ENCODE measurements at places on chromosomes 16 and 17.

- no peak for DNase-seq
Measured at GRCh38 chr17:65994679-65995078, 197.3 kb downstream of the CEP112 start.

DNA sequence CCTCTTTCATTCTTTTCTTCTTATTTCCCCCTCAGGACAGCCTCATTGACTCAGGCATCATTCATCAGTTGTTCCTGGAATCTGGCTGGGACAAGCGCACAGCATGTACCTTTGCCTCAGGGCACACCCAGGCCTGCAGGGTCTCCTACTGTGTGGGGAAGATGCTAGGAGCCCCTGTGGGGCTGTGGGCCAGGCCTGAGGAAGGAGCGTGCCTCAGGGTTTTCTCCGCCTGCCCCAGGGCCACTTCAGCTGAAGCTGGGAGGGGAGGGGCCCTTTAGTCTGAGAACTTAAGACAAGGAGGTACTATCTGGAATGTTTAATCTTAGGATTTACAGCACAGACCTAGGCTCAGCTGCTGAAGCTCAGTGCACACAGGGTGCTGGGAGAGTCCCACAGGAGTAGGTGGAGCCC lies 7.9 kb downstream of the ELMO3 start:
- no peak for DNase-seq

- DNase-seq = no peak
Measured at GRCh38 chr17:63997341-63998048, 656 bp upstream of the PRR29 start.

GRCh38 chr16:82660966-82661365 lies 34.2 kb downstream of the CDH13 start:
- no peak for DNase-seq

DNA sequence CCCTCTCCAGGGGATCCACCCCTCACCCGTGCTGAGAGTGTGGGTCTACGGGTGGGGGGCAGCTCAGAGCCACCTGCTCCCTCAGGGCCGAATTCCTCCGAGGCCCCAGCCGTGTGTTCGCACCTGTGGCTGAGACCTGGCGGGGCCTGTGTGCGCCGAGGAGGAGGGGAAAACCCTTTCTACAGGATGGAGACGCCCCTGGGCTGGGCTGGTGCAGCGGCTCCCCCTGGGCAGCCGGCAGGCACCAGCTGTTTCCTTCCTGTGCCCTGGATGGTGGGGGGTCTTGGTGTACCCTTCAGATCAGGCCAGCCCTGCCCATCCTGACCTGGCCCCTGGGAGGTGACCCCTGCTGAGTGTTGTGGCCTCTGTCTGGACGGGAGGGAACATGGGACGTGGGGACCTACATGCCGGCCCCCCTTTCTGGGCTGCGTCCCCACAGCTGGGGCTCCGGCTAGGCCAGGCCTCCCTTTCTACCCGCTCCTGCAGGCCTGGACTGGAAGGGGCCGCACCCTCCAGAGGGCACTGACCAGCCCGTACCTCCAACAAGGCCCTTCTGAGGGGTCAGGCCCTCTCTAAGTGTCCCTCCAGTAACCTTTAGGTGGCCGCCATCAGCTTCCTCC lies 28.3 kb upstream of the PABPN1L start:
- DNase-seq = no peak

GRCh38 chr16:86925067-86925791 lies 346.9 kb downstream of the FOXL1 start:
- no peak for DNase-seq

DNA sequence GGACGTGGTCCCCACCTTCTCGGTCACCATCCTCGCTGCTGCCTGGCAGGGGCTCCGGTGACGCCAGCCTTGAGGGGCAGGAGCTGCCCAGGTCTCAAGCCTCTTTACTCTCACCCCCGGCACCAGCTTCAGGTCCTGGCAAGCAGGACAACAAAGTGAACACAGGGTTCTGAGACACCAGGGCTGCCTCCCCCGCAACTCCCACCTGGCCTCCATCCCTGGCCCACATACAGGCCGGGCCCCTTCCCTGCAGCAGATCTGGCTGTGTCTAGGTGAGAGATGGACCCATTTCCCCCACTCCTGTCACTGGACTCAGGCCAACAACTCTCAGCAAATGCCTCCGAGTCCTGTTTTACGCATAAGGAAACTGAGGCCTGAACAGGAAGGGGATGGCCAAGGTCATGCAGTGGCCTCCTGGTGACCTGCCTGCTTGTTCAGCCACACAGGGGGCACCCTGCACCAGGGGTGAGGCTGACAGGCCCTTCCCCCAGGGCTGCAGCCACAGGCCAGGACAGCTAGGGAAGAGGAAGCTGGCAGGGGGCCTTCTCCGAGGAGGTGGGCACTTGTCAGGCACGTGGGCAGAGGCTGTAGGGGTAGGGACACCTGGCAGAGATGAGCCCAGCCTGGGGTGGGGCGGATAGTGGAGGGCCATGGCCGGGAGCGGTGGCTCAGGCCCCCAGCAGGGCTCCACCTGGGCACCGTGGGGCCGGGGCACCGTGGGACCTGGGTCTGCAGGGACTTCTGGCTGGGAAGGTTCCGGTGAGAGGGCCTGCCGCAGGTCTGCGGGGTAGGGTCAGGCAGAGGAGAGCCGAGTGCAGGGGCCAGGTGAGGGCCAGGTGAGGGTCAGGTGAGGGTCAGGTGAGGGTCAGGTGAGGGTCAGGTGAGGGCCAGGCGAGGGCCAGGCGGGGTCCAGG lies 46.7 kb upstream of the PVALEF start:
- DNase-seq = no peak

DNA sequence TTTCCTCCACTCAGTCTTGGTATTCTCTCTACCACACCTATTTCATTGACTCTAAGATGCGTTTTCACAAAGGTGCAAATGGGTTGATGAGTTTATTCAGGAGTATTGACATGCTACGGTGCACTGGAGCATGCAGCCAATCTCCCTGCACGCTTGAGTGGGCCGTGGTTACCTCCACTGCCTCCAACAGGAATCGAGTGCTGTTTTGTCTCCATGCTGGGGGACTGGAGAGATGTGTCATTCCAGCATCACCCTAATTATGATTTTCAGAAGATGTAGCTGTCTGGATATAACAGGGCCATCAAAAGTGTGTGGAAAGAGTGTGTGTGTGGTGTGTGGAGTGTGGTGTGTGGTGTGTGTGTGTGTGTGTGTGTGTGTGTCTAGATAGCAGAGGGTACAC lies 351.6 kb upstream of the ZFHX3 start:
- DNase-seq = no peak

GRCh38 chr17:3658784-3659449 lies 9.5 kb downstream of the TAX1BP3 start:
- no peak for DNase-seq

DNA sequence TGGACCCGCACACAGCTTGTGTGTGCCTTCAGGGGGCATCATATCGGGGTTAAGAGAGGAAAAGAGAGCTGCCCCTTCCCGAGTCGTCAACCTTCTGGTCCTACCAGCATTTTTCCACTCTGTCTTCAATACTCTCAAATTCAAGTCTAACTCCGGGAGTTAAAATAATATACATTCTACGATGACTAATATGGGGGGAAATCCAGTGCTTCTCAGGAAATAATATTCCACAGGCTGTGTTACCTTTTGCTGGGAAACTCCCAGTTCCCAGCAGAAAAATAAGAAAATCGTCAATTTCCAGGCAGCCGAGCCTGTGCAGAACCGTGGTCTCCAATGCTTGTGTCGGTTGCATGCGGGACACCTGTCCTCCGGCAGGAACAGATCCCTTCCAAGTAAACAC lies 105.0 kb upstream of the FOXF1 start:
- DNase-seq = no peak

DNA sequence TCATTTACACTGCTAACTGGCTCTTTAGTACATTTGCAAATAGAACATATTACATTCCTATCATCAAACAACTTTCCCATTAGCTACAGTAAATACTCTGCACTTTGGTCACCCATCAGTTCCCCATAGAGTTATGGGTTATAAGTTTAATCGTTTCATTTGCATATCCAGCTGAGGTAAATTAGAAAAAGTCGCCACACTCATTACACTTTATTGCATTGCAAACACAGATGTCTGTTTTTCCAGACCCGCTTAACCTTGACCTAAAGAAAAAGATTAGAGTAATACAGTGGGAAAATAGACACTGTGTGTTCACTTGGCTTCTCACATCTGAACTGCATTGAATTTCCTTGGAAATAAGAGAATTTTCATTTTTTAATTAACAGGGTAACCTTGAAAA lies 213.1 kb upstream of the PSMD7 start:
- no peak for DNase-seq

DNA sequence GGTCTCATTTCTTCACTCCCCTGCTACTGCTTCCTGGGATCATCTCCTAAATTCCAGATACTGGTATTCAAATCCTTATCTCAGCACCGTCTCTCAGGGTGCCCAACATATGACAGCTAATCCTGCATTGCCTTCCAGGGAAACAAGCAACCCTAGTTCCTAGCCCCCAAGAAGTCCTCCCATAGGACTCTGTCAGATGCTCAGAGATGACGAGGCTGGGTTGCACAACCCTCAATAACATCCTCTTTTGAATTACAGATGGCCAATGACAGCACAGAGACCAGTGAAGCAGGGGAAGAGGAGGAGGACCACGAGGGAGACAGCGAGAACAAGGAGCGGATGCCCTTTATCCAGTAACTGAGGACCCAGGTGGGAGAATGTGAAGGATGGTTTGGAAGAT lies 45.0 kb upstream of the CLEC3A start:
- no peak for DNase-seq

GRCh38 chr16:72425571-72426341 lies 253.8 kb upstream of the PMFBP1 start:
- DNase-seq = no peak

- DNase-seq = no peak
Measured at GRCh38 chr17:5861854-5862253, 208.3 kb upstream of the WSCD1 start.

DNA sequence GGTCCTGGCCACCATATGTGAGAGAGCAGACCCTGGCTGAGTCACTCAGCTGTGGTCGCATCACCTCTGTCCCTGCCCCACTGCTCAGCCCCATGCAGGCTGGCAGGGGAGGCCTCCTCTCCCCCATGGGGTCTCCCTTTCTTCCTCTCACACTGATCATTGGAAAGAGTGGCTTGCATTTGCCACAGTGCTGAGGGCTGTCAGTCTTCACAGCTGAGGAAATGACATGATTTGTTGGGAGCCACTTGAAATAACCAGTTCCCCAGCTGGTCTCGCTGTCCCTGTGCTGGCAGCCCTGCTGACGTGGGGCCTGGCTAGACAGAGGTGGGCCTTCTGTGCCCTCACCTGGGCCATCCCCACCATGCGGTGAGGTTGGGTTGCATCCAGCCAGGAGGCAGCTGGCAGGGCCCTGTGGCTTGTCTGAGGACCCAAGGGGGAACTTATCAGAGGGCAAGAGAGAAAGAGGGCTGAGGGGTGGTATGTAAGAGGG lies 30.1 kb upstream of the MED9 start:
- DNase-seq = no peak

DNA sequence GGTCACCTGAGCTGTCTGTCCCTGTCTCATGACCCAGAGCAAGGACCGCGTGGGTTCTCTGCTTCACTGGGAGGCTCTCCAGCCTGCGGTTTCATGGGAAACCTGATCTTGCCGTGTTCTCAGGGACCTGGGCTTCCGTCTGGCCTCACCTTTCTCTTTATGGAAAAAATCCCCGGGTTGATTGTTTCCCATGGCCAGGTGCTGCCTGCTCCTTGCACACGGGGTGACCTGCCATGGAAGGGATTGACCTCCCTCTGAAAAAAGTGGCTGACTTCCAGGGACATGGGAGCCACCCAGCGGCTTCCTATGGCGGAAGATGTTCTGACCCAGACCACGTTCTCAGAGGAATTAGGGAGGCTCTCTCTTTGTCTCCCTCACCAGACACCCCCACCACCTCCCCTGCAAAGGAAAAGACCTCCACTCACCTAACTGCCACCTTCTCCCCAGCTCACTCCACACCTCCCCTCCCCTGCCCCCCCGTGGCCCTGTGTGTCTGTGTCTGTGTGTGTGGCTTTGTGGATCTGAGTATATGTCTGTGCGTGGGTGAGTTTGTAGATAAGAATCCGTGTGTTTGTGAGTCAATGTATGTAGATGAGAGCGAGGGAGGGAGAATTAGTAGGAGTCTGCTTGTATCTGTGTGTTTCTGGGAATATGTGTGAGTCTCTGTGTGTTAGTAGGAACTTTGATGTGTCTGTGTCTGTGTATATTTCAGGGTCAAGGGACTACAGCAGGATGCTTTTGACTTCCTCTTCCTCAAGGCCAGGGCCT lies 154.6 kb downstream of the NTN1 start:
- no peak for DNase-seq

GRCh38 chr17:32445074-32445415 lies 735 bp downstream of the PSMD11 start:
- no peak for DNase-seq

GRCh38 chr16:66786551-66786950 lies 14.8 kb downstream of the TERB1 start:
- DNase-seq = no peak

DNA sequence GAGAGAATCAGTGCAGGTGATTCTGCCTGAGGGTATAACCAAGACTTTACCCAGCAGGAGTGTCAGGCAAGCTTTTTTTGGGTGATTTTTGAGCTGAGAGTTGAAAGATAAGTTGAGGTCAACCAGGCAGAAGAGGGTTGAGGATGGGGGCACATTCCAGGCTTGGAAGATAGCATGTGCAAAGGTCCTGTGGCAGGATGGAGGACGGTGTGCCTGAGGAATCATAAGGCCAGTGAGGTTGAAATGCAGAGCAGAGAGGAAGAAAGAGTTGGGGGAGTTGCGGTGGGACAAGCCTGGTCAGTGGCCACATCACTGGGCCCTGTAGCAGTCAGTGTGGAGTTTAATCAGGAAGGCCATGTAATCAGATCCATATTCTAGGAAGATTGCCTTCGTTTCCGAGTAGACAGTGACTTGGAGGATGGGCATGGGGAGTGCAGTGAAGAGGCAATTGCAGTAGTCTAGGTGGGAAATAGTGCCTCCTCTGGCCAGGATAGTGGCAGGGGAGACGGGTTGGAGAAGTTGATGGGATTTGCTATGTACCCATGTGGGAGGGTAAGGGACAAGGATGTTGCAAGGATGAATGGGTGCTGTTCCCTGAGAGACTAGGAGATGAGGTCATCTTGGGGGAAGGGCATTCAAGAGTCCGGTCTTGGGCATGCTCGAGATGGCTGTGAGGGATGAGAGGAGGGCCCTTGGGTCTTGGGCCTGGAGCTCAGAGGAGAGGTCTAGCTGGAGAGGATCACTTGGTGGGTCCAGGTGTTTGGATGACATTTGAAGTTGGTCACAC lies 3.9 kb downstream of the PLEKHG4 start:
- DNase-seq = no peak

GRCh38 chr16:89523680-89524344 lies 15.6 kb downstream of the SPG7 start:
- no peak for DNase-seq

DNA sequence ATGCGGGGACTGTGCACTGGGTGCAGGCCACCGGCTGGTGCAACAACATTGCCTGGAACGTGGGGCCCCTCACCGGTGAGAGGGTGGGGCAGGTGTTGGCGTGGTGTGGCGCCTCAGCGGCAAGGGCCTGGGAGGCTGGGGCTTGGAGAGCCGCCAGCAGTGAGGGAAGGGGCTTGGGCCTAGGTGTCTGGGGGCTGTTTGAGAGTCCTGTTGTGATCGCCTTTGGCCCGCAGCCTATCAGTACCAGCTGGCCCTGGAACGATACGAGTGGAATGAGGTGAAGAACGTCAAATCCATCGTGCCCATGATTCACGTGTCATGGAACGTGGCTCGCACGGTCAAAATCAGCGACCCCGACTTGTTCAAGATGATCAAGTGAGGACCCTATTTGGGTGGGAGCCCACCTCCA lies 2.6 kb upstream of the TMEM88 start:
- DNase-seq = no peak

- no peak for DNase-seq
Measured at GRCh38 chr17:49195751-49196150, 14.6 kb downstream of the GNGT2 start.

Data from NCI-H1417 treated with DMSO at 0.1 percent for 48 hours (cell line).